ENCODE measurements at places on chromosomes 2 and 18. TPM values are rescaled to one million over a fixed set of nuclear protein-coding genes. Genes with fewer than 3 reads are reported as not detected.

DOCK10 gene
- total RNA-seq, result 199 TPM

TMSB10 gene
- total RNA-seq, result 884 TPM

CNTNAP5 gene
- total RNA-seq, result not detected

SLC30A3 gene
- total RNA-seq, result 2.3 TPM

HOXD10 gene
- total RNA-seq, result not detected

NRP2 gene
- 2.5 TPM for total RNA-seq

SALL3 gene
- not detected for total RNA-seq

DNA sequence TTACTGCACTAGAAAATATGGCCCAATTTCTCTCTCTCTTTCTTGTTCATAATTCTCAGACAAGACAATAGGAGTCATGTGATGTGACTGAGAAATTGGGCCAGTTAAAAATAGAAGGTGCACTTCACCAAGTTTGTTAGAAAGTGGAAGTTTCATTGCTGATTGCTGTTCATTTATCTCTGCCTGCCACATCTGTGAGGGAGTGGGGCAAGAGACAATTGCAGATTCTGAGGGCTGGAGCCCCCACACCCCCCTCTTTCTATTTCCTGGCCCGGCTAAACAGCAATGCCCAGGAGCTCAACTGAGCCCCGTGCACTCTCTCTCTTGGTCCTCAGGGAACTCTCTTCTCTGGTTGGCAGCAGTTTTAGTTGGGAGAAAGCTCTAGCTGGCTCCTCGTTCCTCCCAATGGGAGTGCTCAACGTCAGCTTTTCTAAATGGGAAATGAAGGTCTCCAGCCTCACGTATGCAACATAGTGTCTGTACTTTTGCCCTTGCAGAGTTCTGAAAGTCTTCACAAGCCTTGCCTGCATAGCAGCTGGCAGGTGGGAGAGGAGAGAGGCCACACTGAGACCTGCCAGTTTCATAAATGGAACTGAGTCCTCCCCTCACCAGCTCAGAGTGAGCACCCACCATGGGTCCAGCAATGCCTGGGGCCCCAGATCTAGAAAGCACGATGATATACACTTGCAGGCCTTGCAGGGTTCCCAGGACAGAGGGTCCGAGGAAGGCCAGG lies 115.7 kb downstream of the MYCN start:
- peaks cover 8% of the 10 kb centered on the region for H3K27me3 ChIP-seq
- no peak overlapping the region for H3K27ac ChIP-seq
- H3K4me3 ChIP-seq, result no peak overlapping the region
- H3K4me1 ChIP-seq, result peaks cover 4% of the 10 kb centered on the region

DNA sequence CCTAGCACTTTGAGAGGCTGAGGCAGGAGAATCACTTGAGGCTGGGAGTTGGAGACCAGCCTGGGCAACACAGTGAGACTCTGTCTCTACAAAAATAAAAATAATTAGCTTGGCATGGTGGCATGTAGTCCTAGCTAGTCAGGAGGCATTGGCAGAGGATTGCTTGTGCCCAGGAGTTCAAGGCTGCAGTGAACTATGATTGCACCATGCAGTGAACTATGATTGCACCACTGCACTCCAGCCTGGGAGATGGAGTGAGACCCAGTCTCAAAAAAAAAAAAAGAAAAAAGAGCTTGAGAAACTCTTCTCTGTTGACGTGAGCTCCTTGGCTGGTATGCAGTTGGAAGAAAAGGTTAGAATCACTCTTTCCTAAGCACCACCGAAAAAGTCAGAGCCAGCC lies 125.1 kb upstream of the TNP1 start:
- H3K27ac ChIP-seq, result no peak overlapping the region
- no peak for DNase-seq
- H3K36me3 ChIP-seq, result no peaks in the 10 kb centered on the region

GRCh38 chr2:73838889-73839534 lies 10.3 kb downstream of the STAMBP start:
- H3K36me3 ChIP-seq, result peaks cover 19% of the 10 kb centered on the region
- H3K27ac ChIP-seq, result no peak overlapping the region

- no peaks in the 10 kb centered on the region for H3K36me3 ChIP-seq
- no peak overlapping the region for H3K4me3 ChIP-seq
- no peaks in the 10 kb centered on the region for H3K4me1 ChIP-seq
- DNase-seq, result no peak
- no peaks in the 10 kb centered on the region for H3K27me3 ChIP-seq
- no peak overlapping the region for H3K27ac ChIP-seq
Observed at GRCh38 chr2:122636097-122636496, 880.6 kb downstream of the TSN start.

- H3K4me1 ChIP-seq, result no peaks in the 10 kb centered on the region
- H3K4me3 ChIP-seq, result no peak overlapping the region
- no peak overlapping the region for H3K27ac ChIP-seq
Observed at GRCh38 chr2:176566961-176567360, 297.7 kb downstream of the MTX2 start.

ACKR3 gene
- total RNA-seq, result 1.0 TPM

SCN9A gene
- total RNA-seq, result 0.12 TPM

DNA sequence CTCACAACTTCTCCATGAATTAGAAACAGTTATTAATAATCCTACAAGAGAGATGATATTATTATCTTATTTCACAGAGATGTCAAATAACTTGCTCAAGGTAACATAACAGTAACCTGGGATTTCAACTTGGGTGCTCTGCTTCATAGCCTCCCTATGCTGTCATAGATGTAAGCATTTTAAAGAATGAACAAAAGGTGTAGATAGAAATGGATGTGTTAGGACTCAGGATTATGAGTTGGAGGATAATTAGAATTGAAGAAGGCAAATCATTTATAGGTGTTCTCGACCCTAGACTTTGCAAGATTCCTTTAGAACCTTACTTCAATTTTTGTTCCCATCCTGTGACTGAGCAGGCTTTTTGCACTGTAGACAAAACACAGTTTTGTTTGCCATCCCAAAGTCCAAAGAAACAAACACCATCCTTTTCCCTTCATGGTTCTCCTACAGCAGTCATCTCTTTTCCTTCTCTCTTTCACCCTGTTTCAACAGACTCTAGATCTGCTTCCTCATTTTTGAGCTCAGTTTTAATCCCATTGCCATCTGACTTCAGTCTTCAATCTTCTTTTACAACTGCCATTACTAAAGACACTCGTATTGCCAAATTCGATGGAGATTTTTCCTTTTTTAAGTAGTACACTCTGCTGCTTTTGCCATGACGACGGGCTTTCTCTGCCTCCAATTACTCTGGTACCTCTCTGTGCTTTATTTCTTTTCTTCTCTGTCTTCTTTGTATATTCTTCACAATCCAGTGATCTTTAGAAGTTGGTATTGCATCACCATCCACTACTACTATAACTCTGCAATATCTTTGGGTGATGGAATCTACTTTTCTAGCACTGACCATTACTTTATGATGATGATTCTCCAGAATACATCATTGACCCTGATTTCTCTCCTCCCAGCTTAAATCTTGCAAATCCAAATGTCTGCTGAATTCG lies 4.5 kb downstream of the HNMT start:
- H3K4me1 ChIP-seq, result no peaks in the 10 kb centered on the region
- H3K27ac ChIP-seq, result no peak overlapping the region
- H3K4me3 ChIP-seq, result no peak overlapping the region
- no peak for DNase-seq
- H3K27me3 ChIP-seq, result peaks cover 7% of the 10 kb centered on the region
- H3K36me3 ChIP-seq, result no peaks in the 10 kb centered on the region

STAT4 gene
- total RNA-seq, result 125 TPM

- H3K27me3 ChIP-seq, result no peaks in the 10 kb centered on the region
- H3K4me1 ChIP-seq, result no peaks in the 10 kb centered on the region
- H3K4me3 ChIP-seq, result no peak overlapping the region
- H3K36me3 ChIP-seq, result no peaks in the 10 kb centered on the region
- no peak for DNase-seq
Observed at GRCh38 chr2:52884761-52885352, 882.7 kb upstream of the CHAC2 start.

GCG gene
- total RNA-seq, result not detected

AQP12B gene
- not detected for total RNA-seq

DNA sequence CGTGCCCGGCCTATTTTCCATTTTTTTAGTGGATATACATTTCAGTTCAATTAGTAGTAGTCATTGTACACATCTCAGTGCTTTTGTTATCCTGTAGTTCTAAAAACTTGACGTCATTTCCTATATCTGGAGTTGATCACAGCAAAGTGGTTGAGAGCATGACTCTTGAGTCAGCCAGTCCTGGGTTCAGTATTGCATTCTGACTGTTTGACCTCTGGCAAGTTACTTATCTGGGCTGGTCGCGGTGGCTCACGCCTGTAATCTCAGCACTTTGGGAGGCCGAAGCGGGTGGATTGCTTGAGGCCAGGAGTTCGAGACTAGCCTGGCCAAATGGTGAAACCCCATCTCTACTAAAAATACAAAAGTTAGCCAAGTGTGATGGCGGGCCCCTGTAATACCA lies 50.4 kb upstream of the PPM1B start:
- peaks cover 50% of the 10 kb centered on the region for H3K4me1 ChIP-seq
- H3K27ac ChIP-seq, result no peak overlapping the region
- peaks cover 2% of the 10 kb centered on the region for H3K36me3 ChIP-seq
- peaks cover 7% of the 10 kb centered on the region for H3K27me3 ChIP-seq

SLC19A3 gene
- not detected for total RNA-seq

GRCh38 chr2:159879051-159879604 lies 81.1 kb upstream of the CD302 start:
- H3K27ac ChIP-seq, result peak overlapping the region; percentile 98
- no peaks in the 10 kb centered on the region for H3K27me3 ChIP-seq
- DNase-seq, result peak; percentile 58
- peaks cover 17% of the 10 kb centered on the region for H3K36me3 ChIP-seq
- H3K4me3 ChIP-seq, result peak overlapping the region; percentile 38

DNA sequence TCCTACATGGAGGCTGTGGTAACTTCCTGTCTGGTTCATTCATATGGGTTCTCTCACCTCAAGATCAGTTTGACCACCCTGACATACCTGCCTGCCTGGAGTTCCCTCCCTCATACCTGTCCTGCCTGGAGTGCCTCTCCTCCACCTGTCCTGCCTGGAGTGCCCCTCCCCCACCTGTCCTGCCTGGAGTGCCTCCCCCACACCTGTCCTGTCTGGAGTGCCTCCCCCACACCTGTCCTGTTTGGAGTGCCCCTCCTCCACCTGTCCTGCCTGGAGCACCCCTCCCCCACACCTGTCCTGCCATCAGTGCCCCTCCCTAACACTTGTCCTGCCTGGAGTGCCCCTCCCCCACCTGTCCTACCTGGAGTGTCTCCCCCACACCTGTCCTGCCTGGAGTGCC lies 461.9 kb downstream of the PTPRM start:
- no peaks in the 10 kb centered on the region for H3K4me1 ChIP-seq
- no peak for DNase-seq
- no peaks in the 10 kb centered on the region for H3K36me3 ChIP-seq
- no peak overlapping the region for H3K27ac ChIP-seq
- H3K27me3 ChIP-seq, result no peaks in the 10 kb centered on the region

DNA sequence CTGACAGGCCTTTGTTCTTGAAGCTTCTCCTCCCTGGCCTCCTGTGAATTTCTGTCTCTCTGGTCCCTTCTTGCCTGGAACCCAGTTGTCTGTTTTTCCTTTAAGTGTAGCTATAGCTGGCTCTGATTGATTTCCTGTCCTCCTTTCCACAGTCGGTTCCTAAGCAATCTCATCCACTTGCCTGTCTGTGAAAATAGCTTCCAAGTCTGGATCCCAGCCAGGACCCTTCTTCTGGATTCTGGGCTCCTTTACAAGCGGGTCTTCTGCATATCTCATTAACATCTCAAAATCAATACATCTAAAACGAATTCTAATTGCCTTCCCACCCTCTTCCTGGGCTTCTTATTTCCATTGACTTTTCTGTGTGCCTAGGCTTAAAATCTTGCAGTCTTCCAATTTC lies 124.9 kb downstream of the DAW1 start:
- DNase-seq, result no peak
- no peak overlapping the region for H3K27ac ChIP-seq
- H3K4me1 ChIP-seq, result no peaks in the 10 kb centered on the region
- H3K4me3 ChIP-seq, result no peak overlapping the region
- H3K36me3 ChIP-seq, result no peaks in the 10 kb centered on the region

DNA sequence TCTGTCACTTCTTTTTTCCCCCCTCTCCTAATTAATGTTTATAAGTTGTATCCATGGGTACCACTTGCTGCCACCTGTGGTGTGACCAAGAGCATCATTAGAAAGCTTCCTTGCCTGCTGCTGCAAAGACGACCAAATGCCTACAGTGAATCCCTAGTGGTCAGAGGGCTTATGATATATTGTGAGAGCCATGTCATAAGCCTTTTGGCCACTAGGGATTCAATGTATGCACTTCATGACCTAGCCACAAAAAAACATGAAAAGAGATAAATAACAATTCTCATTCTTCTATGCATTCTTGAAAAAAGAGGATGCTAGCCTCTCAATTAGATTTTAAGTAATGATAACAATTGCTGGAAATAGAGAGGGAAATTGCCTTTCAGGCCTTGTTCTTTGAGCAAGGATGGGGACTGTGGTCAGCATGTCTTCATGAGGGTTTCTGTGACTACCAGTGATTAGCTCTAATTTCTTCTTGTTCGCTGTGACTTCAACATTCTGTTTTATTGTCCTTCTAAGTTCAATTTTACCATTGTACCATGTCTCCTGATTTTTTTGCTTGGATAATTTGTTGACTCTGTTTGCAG lies 435.3 kb downstream of the TGIF1 start:
- no peak overlapping the region for H3K4me3 ChIP-seq
- no peaks in the 10 kb centered on the region for H3K4me1 ChIP-seq
- no peaks in the 10 kb centered on the region for H3K36me3 ChIP-seq
- DNase-seq, result no peak

ITGA4 gene
- total RNA-seq, result 47.5 TPM

DNA sequence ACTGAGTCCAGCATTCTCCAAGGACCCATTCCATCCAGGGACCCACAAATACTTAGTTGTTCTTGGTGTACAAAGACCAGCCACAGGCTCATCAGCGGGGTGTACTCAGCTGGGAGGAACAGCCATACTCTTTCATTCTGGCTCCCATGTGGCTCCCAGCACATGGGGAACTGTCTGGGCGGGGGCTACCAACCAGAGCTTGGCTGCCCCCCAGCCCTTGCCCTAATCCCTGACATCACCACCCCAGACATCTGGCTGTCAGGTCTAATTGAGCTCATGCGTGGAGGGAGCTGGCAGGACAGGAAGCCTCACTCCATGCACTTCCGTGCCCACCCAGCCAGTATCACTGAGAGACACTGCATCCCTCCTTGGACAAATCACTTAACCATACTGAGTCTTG lies 283.6 kb downstream of the DYSF start:
- peaks cover 5% of the 10 kb centered on the region for H3K27me3 ChIP-seq
- H3K27ac ChIP-seq, result no peak overlapping the region
- no peak overlapping the region for H3K4me3 ChIP-seq
- H3K4me1 ChIP-seq, result no peaks in the 10 kb centered on the region
- H3K36me3 ChIP-seq, result no peaks in the 10 kb centered on the region
- no peak for DNase-seq

GRCh38 chr2:42030829-42031228 lies 17.0 kb upstream of the PKDCC start:
- H3K27ac ChIP-seq, result no peak overlapping the region
- peaks cover 35% of the 10 kb centered on the region for H3K27me3 ChIP-seq
- no peaks in the 10 kb centered on the region for H3K36me3 ChIP-seq
- H3K4me3 ChIP-seq, result no peak overlapping the region

PTPRN gene
- total RNA-seq, result 1.7 TPM

GRCh38 chr2:138247302-138247701 lies 254.3 kb upstream of the SPOPL start:
- peaks cover 2% of the 10 kb centered on the region for H3K36me3 ChIP-seq
- no peaks in the 10 kb centered on the region for H3K27me3 ChIP-seq
- DNase-seq, result no peak
- H3K27ac ChIP-seq, result no peak overlapping the region
- no peaks in the 10 kb centered on the region for H3K4me1 ChIP-seq

TDRD15 gene
- not detected for total RNA-seq

GRCh38 chr18:46013484-46014189 lies 46.5 kb upstream of the EPG5 start:
- peaks cover 8% of the 10 kb centered on the region for H3K27me3 ChIP-seq
- no peak for DNase-seq
- peak overlapping the region; percentile 62 for H3K27ac ChIP-seq
- peak overlapping the region; percentile 43 for H3K4me3 ChIP-seq
- H3K4me1 ChIP-seq, result peaks cover 22% of the 10 kb centered on the region
- peaks cover 3% of the 10 kb centered on the region for H3K36me3 ChIP-seq
